Fibroblast of pulmonary artery (primary cell): ENCODE measurements at places on chromosomes 13 and 19.
A peak's percentile ranks its signal among the peaks of the same experiment; 100 is the strongest.

- DNase-seq, result peak; percentile 35
Measured at GRCh38 chr13:23671897-23672296, 101.7 kb downstream of the TNFRSF19 start.

- peak; percentile 98 for DNase-seq
Measured at GRCh38 chr19:8355631-8356402, 8.1 kb upstream of the ANGPTL4 start.

DNA sequence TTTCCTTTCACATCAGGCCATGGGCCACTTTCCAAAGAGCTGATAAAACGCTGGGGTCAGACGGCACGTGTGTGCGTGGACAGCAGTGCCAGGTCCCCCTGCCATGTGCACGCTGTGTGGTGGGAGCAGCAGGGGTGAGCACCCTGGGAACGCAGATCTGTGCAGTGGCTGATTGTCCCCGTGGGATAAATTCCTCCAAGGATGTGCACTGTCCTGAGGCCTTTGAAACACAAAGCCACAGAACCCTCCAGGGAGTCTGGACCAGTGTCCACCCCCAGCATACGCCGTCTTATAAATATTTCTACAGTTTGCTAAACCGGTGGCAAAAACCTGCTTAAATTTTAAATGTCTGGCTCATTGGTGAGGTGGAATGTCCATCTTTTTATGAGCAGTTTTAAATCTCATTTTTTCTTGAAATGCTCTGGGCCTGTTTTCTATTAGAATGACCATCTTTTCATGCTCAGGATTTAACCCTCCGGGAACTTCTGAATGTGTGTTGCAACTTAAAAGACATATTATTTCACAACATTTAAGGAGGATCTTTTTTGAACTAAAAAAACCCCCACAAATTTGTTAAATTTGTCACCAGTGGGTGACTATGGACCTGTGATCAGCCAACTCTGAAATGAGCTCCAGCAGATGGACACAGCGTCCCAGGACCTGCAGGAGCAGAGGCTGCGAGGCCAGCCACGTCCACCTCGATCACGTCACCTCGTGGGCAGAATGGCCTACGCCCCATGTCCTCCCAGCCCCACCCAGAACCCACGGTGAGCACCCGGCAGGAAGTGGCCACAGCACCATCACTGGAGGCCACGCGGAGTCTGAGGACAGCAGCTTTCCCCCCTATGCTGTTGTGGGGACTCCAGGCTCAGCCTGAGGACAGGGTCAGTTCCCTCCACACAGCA, 68.6 kb downstream of the RASA3 start:
- peak; percentile 57 for DNase-seq

DNA sequence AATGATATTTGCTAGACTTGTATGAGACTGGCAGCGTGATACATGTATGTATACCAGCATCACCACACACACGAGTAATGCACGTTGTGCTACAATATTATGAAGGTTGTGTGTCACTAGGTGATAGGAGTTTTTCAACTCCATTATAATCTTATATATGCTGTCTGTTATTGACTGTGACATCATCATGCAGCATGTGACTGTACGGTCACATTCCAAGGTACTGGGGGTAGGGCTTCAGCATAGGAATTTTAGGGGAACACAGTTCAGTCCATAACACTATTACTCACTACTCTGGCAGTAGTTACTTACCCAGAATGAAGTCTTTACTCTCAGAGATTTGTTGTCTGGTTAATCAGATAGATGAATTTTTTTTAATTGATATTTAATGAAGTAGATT, 91.1 kb downstream of the CDK8 start:
- no peak for DNase-seq

DNA sequence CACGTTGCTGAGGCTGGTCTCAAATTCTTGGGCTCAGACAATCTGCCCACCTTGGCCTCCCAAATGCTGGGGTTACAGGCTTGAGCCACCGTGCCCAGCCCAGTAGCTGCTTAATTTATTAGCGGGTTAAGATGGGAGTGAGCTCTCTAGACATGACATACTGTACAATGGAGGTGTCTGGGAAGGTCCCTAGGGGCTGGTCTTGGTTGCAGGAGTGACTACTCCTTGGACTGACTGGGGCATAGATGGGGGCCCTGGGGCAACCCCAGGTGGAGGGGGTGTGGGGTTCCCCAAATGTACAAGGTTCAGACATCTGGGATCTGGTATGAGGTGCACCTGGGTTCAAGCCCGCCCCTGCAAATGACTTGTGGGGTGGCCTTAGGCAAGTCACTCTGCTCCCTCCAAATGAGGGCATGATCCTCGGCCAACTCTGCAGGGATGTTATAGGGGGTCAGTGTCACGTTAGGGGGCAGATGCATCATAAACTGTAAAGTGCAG, 12.8 kb downstream of the CIB3 start:
- no peak for DNase-seq

DNA sequence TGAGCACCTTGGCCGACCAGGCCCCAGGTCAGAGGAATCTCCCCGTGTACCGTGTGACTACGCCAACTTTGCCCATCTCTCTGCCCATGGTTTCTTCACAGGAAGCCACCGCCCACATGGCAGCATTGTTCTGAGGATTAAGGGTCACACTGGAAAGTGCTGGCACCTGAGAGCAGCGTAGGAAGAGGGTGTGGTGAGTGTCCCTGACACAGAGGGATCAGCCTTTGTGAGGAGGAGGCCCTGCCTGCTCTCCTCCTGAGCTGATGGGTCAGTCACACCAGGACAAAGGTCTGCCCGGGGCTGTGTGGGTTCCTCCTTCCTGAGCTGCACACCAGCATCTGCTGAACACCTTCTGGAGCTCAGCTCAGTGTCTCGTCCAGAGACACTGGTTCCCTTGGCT, 32.2 kb upstream of the SLC15A1 start:
- DNase-seq, result no peak

DNA sequence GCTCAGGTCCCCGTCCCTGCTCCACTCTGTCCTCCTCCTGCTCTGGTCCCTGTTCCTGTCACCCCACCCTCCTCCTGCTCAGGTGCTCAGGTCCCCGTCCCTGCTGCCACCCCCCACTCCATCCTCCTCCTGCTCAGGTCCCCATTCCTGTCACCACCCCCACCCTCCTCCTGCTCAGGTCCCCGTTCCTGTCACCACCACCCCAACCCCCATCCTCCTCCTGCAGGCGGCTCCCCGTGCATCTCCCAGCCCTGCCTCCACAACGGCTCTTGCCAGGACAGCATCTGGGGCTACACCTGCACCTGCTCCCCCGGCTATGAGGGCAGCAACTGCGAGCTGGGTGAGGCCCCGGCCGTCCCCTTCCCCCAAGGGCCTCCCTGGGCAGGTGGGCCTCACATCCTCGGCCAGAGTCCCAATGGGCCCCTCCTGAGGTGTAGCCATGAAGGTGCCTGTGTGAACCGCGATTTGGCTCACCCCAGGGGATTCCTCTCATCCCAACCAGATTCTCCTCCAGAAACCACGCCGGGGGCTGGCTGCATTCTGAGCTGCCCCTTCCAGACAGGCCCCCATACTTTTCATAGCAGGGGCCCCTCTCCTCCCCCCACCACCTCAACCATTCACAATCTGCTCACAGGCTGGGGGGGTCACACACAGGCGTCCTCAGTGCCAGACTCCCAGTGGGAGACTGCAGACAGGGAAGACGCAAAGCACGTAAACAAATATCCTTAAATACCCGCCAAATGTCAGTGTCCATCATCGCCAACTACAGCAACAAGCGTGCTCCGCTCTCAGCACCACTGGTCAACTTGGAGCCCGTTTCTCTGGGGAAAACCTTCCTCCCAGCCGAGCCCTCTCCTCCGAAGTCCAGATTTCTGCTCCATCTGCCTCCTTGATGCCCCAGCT, 4.6 kb downstream of the PROZ start:
- no peak for DNase-seq

- DNase-seq, result peak; percentile 20
Measured at GRCh38 chr13:72255908-72256307, 388.9 kb upstream of the DACH1 start.

DNA sequence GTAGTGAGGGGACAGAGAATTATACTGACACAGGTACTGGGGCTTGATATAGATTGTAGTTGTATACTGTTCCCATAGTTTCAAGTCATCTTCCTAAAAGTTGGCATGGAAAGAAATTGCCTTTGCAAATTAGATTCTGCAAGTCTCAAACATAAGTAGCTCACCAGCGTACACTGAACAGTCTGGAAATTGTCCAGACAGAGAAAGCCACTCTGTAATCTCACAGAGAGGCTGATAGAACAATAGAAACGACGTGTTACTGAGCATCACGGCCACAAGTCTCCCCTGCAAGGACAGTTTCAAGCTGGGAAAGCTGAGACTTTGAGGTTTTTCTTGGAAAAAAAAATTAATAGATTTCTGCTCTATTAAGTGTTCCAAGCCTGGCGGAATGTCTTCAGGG, 228.6 kb downstream of the DNAJC15 start:
- no peak for DNase-seq

DNA sequence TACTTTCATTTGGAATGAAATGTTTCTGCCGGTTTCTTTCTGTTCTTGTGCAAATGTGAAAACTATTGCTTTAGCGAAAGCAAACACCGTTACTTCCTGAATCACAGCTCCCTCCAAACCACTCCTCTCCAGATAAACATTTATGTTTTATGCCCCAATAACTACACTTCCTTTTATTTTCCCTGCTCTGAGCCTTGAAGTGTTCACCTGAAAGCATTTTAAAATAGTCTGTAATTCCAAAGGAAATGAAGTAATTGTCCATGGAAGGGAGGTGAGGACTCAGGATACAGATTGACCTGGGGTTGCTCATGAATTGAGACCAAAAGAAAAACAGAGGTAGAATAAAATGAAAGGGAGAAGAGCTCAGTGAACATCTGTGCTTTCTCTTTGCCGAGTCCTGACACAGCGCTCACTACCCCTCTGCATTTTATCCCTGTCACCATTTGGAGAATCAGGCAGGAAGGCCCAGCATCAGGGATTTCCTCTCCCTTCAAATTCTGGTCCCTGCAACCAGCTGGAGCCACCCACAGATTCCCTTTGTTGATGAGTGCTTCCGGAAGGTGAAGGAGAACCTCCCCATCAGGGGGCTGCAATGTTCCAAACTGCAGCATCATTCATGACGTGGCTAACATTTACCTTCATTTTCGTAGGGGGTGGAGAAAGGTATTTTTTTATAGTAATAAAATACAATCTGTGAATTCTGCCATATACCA, 171.9 kb downstream of the ITGBL1 start:
- DNase-seq, result no peak

GRCh38 chr13:20927596-20928257, 25.2 kb upstream of the XPO4 start:
- no peak for DNase-seq

GRCh38 chr19:47203254-47203653, 27.7 kb downstream of the BBC3 start:
- no peak for DNase-seq

- no peak for DNase-seq
Measured at GRCh38 chr13:44414716-44415115, 41.1 kb downstream of the SERP2 start.

GRCh38 chr13:79776531-79777295, 295.8 kb downstream of the NDFIP2 start:
- DNase-seq, result no peak

GRCh38 chr19:4012092-4012974, 4.8 kb downstream of the PIAS4 start:
- DNase-seq, result no peak
